WTC11 (cell line): ENCODE measurements at places on chromosomes 11 and 22. TPM values are rescaled to one million over a fixed set of nuclear protein-coding genes. Genes with fewer than 3 reads are reported as not detected.

LRRC75B gene
- 17.3 to 19.2 TPM (median 17.6 TPM) in 3 replicates for total RNA-seq

DNA sequence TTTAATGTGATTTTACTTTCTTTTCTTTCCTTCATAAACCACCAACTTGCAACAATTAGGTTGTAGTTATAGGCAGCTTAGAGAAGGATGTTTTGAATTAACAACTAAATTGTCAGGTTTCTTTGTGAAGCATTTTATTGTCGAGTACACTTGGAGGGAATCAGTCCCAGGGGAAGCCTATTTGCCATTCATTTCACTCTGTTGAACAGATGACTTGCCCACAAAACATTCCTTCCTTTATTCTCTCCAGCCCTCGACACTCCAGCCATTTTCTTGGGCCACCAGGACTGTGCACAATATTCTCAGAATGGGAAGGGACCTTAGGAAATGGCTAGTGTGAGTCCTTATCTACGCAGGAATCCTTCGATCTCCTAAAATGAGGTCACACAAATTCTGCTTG, 620.6 kb downstream of the SOX6 start:
- no peak overlapping the region for H3K4me3 ChIP-seq
- DNase-seq = no peak

GRCh38 chr11:57471496-57471895, 11.2 kb downstream of the RTN4RL2 start:
- no peak for DNase-seq
- H3K27me3 ChIP-seq = peaks cover 20% of the 10 kb centered on the region

- H3K27ac ChIP-seq = no peak overlapping the region
- peaks cover 3% of the 10 kb centered on the region; the same call in 1 of the 2 replicates for H3K27me3 ChIP-seq
- no peak overlapping the region for H3K4me3 ChIP-seq
- peaks cover 31% of the 10 kb centered on the region for H3K4me1 ChIP-seq
Observed at GRCh38 chr22:34973926-34974325, 92.0 kb upstream of the ISX start.
